GM03348 (cell line): ENCODE measurements at places on chromosomes 4 and X.

DNA sequence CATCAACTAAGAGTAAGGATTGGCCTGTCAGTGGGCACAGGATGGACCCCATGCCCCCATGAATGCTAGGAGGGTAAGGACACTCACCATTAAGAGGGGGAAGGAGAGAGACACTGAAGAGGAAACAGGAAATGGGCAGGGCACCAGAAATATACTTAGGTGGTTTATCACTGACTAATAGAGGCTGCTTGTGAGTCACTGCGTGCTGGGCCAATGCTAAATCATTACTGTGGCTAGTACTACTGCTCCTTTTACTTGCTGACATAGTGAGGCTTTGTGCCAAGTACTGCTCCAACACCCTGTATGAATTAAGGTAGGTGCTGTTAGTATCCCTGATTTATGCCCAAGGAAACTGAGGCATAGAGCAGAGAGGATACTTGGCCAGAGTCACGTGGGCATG is 130.4 kb upstream of the FRMPD4 start:
- DNase-seq: peak; percentile 51

GRCh38 chr4:173958445-173958844 is 325.0 kb downstream of the FBXO8 start:
- peak; percentile 3 for DNase-seq

DNA sequence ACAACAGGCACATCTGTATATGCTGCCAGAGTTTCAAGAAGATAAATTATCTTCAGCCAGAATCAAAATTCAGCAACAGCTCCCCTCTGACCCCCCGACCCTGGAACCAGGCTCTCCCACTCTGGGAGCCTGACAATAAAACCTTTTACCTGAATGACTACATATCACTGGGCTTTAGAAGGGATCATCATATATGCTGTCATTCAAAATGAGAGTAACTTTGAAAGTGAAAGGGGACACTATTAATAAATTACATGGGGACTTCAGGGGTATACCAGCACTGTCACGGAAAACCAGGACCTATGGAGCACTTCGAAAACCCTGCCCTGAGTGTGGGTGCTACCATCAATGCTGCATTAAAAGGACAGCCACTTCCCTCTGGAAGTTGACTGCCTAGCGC is 26.2 kb downstream of the TSPAN5 start:
- no peak for DNase-seq

DNA sequence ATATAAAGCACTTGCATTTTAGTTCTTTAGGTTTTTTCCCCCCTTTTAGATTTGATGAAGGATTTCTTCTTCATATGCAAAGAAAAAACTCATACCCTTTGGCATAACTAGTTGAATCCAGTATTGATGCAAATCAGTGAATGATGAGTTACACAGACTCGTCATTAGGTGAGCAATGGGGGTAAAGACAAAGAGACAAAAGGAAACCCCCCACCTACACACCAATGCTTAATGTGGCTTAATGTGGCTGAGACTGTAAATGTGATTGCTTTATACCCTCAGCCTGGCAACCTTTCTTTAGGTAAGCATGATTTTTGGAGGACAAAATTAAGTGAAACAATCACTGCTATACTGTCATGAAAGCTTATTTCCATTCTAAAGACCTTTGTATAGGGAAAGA is 39.5 kb downstream of the CD40LG start:
- no peak for DNase-seq

GRCh38 chr4:109077505-109077904 is 225.0 kb downstream of the COL25A1 start:
- no peak for DNase-seq

GRCh38 chr4:184424993-184425758 is 49.2 kb downstream of the IRF2 start:
- no peak for DNase-seq

DNA sequence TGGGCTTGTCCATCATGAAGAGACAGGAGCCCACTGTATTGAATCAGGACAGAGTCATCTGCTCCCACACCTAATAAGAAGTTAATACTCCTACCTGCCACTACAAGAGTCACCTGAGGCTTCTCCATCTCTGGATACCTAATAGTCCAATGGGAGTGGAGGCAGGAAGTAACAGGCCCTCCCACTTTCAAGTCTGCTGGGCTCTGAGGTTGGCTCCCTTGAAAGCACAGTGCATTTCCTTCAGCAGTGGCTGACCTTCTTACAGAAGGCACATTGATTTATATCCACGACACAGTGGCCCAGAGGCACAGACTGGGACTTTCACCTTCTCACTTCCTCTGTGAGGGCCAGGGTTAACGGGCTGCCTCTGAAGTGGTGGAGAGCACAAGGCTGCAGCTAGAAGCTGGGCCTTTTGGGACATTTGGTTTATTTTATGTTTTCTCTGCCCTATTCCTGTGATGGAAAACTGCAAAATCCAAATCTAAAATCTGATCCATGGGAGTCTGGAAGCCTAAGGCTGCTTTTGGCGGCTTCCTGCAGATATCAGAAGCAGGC is 38.1 kb downstream of the FRG2 start:
- DNase-seq: no peak

DNA sequence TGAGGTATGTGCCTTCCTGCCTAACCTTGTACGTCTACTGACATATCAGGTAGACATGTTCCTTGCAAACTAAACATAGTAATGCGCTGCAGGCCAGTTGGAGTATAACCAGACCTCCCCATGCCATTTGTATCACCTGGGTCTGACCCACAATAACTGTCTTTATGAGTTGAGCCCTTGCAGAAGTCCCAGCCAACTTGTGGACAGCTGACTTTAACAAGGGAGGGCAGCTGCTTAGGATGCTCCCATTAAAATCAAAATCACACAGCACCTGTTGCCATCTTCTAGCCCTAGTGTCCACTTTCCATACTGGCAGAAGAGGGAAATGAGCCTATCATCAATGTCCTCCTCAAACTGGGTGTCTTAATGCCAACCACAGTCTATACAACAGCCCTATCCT is 41.6 kb downstream of the KANTR start:
- DNase-seq: no peak

DNA sequence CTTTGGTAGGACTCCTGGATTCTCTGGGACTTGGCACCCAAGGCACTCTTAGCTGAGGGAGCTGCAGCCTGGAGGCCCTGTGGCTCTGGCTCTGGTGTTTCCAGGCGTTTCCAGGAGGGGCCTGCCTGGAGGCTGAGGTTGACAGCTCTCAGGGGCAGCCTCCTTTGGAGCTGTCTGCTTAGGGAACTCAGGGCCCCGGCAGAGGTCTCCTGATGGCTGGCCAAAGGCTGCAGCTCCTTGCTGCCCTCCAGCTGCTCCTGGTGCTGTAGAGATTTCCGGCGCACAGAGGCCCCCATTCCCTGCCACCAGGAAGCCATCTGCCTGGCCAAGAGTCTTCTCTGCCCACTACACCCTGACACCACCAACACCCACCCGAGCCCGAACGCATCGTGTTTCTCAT is 25.3 kb upstream of the ARHGEF38 start:
- no peak for DNase-seq

DNA sequence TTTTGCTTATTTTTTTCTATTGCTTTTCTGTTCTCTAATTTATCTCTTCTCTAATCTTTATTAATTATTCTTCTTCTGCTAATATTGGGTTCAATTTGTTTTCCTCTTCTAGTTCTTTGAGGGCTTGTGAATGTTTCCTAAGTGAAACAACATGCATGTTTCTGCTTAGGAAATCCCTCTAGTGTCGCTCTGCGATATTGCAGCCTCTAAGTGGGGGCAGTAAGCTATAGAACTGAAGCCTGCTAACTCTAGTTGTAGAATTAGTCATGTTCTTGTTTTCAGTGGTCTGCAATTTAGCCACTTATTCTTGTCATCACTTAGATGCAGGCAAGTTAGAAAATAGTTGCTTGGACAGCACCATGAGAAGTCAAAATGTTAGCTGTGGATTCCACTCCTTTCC is 222.6 kb downstream of the SPIN4 start:
- peak; percentile 2 for DNase-seq

DNA sequence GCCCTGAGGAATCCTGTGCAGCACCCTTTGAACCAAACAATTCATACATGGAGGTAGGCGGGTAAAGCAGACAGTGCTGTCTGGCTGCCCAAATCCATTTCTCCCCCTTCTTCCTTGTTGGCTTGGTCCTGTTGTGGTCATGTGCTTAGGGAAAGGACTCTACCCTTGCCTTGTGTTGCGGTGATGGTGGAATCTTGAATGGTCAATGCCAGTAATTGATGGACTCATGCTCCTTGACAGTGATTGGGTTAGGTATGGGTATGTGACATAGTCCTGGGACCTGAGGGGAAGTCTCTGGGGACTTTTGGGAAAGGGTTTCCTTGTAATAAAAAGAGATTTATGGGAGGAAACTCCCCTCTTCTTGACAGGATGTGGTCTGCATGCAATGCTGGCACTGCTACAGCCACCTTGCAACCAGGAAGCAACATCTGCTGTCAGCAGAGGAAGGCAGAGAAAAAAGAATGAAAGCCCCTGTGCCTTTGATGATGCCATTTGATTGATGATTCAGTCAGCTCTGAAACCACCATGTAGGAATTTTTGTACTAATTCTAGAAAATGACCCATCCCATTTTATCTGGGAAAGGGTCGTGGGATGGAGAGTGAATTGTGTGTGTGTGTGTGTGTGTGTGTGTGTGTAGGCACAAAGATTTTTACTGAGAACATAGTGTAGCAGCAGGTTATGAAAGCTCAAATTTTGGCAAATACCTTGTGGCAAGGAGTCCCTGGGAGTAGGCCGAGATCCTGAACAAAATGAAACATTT is 30.0 kb upstream of the HUWE1 start:
- no peak for DNase-seq

DNA sequence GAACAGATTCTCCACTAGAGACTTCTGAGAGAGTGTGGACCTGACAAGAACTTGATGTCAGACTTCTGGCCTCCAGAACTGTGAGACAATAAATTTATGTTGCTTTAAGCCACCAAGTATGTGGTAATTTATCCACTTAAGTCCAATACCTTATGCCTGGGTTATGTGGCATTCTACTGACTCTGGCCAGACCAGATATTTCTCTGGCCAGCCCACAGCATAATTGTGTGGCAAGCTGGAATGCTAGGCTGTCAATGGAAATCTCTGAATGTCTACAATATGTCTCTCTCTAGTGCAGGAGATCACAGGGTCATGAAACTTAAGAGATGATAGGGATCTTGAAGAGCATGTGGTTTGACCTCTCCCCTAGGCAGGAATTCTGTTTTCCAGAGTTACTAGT is 251.0 kb downstream of the ZNF674 start:
- DNase-seq: peak; percentile 33

- no peak for DNase-seq
Measured at GRCh38 chr4:80229590-80229989, 32.3 kb downstream of the PRDM8 start.

DNA sequence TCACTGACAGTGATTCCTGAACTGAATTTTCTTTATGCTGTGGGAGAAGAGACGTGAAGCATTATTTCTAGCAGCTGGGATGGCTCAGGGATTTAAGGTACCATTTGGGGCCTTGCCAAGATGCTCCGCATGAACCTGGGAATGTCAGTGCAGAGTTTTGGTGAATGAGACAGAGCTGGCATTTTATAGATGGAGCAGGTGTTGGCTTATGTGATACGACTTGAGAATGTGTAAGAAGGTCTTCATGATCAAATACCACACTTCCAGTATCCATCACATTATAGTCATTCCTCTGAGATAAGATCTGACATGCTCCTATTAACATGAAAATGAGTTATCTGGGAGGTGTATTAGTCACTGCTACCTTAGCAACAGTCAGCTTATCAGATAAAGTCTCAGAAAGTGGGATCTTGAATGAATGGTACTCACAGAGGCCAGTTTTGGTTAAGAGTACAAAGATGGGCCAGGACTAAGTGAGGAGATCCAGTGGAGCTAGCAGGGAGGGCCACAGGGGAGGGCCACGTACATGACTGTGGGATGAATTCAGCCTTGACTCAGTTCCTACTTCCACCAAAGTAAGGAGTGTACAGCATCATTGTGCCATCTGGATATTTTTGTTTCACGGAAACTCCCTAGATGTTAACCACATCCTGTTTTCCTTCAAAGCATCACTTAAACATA is 116.7 kb downstream of the SPCS3 start:
- DNase-seq: peak; percentile 25

- no peak for DNase-seq
Measured at GRCh38 chr4:113495790-113496189, 265.7 kb downstream of the CAMK2D start.

GRCh38 chrX:17501746-17502145 is 126.7 kb downstream of the NHS start:
- no peak for DNase-seq

GRCh38 chr4:3640587-3640962 is 108.4 kb upstream of the LRPAP1 start:
- DNase-seq: peak; percentile 39

DNA sequence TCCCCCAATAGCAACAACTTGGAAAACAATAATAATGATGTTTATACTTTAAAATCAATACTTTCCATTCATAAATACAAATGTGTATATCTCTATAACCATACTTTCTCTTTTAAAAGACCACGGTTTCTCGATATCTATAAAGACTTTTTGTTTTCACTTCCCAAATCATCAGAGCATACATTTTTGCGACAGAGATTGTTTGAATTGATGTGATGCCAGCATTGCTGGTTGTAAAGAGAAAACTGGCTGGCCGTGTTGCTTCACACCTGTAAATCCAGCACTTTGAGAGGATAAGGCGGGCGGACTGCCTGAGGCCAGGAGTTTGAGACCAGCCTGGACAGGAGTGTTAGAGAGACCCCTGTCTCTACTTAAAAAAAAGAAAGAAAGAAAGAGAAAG is 77.6 kb upstream of the ZNF518B start:
- no peak for DNase-seq

DNA sequence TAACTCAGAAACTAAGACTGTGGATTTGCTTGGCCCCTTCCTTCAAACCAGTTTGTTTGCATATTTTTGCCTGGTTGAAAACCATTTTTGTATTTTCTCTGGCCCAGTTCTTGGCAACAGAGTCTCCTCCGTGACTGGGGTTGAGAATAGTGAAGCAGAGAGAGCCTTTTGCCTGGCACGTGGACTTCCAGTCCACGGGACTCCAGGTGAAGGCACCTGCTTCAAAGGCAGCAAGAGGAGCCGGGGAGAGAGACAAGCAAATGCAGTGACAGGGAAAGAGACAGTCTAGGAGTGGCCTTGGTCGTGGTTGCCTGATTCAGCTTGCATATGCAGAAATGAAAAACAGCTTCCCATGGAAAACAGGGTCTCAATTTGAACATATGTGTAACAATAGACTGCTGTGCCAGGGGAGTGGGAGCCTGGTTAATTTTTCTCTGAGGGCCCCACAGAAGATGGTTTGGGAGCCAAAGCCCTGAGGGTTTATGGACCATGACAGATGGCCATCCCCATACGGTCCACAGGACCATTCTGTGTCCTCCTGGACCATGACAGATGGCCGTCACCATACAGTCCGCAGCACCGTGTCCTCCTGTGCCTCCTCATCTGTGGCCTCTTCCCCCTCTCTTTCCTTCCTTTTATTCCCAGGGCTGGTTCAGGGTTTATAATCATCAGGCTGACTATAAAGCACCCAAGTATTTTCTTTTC is 272.2 kb upstream of the RASGEF1B start:
- DNase-seq: no peak
